NCI-H510A treated with DMSO at 0.1 percent for 48 hours (cell line): ENCODE measurements at places on chromosomes 2 and 18.

GRCh38 chr2:203777030-203777429 lies 70.6 kb downstream of the CD28 start:
- no peak for DNase-seq

DNA sequence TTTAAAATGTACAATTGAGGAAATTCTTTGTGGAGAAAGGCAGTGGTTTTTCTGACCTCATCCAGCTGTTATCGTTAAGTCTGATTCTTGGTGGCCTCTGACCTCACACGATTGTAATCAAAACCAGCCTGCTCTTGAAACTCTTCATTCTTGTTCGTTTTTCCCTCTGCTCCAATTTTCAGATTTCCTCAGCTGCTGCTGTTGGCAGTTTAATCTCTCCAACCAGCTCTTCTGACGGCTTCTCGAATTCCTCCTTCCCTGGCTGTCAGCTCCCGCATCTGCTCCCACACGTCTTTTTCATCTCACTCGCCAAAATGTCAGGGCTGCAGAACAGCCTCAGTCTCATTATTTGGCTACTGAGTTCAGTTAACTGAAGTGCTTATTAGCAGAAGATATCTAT lies 136.1 kb downstream of the DCDC2C start:
- no peak for DNase-seq

DNA sequence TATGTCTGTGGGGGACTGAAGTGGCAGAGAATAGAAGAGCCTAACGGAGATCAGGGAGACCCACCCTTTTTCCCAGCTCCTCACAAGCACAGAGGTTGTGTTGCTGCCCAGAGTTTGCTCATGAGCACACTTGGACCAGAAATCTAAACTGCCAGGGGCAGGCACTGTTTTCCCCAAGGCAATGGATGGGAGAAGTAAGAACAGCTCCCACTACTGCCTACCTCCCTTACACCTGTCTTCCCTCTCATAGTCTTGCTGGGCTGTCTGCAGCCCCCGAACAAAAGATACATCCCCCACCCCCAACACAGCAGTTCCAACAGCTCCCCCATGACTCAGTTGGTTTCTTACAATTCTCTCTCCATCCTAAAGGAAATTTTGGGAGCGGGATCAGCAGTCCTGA lies 48.1 kb upstream of the CD226 start:
- DNase-seq: no peak

DNA sequence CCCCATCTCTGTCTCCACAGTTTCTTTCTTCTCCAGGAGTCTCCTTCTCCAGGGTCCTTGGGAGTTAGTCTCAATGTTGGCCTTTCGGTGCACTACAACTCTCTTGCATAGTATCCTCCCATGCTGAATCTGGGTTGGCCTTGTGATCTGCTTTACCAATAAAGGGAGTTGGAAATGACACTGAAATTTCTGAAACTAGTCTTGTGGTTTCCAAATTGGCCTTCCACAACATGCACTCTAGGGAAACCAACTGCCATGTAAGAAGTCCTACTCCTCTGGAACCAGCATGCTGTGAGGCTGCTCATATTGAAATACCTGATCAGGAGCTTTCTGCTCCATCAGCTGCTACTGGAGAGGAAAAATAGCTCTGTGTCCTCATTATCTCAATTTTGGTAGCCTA lies 9.9 kb upstream of the ABHD3 start:
- DNase-seq: no peak

- no peak for DNase-seq
Observed at GRCh38 chr2:149021761-149022160, 16.7 kb upstream of the LYPD6B start.

GRCh38 chr2:62604336-62604735 lies 98.3 kb upstream of the TMEM17 start:
- DNase-seq: no peak

DNA sequence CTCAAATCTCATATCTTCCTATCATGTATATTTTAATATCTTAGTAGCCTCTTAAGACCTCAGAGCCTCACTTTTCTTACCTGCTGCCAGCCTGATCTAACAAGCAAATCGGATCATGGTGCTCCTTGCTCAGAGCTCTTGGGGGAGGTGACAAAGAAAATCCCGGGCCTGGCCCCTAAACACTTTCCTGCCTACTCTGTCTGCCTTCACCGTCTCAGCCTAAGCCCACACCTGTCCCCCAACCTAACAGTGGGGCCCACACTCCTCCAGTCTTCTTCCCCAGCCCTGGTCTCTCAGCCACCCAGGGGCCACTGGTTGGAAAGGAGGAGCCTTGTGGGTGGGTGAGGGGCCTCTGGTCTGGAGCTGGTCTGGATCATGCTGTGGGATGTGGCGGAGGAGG lies 207.3 kb downstream of the HAUS1 start:
- DNase-seq: no peak
